ENCODE measurements at places on chromosomes 5 and 9. TPM values are rescaled to one million over a fixed set of nuclear protein-coding genes. Genes with fewer than 3 reads are reported as not detected.

DNA sequence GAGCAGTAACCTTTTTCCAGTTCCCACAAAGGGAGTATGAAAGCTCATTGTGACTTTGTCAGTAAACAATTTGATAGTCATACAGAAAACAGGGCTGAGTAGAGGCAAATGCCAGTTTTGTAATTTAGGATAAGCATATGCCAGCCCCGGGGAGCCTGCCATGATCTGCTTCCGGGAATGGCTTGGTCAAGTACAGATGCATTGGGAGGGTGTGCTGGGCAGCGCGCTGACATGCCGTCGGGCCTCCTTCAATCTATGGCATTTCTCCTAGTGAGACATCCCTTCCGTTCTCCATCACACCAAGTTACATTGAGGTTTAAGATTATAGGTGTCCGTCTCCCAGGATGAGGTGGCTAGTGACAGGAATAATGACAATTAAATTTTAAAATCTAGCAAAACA, 48.6 kb downstream of the GNA14 start:
- no peak for DNase-seq

DNA sequence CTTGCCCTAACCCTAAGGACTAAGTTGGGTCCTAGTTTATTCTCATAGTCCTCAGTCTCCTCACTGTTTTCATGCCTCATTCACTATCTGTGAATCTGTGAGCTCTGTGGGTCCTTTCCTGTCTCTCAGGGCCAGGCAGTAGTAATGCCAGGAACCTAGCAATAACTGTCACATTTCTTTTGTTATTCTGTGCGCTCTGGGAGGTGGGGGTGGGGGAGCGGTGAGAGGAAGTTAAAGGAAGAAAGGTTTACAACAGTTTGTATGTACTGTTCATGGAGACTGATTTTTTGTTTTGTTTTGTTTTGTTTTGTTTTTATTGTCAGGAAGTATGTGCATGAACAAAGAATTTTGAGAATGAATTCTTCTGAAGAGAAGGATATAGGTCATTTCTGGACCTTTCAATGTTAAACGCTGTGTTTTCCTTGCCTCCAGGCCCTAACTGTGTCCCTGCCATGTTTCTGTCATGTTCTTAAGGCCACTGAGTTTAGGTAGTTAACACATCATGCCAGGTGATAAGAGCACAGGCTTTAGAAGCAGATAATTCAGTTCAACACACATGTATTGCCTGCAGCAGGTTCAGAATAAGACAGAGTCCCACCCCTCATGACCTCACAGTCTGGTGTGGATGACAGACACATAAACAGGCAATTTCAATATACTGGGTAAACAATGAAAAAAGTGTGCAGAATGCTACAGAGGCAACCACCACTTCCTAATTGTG, 13.3 kb upstream of the FEM1C start:
- DNase-seq: no peak

GRCh38 chr5:54823006-54823405, 162.4 kb downstream of the ESM1 start:
- no peak for DNase-seq

DNA sequence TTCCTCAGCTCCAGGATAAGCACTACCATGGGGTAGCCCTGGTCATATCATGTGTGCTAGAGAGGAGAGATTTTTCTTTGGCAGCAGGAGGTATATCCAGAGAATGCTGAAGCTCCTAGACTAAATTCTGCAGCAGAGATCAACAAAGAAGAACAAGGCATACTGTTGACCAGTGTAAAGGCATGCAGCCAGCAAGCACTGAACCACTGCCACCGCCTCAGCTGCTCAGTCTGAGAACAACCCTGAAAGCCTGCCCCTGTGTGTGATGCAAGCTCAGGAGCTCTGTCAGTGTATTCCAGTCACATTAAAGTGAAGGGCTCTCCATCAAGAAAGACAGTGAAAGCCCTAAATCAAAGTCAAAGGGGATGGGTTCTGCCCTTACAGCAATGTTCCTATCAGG, 439.5 kb upstream of the CD180 start:
- no peak for DNase-seq

The PPP2R2B gene
- total RNA-seq: 68.3 TPM

The RIMOC1 gene
- 18.1 TPM for total RNA-seq

DNA sequence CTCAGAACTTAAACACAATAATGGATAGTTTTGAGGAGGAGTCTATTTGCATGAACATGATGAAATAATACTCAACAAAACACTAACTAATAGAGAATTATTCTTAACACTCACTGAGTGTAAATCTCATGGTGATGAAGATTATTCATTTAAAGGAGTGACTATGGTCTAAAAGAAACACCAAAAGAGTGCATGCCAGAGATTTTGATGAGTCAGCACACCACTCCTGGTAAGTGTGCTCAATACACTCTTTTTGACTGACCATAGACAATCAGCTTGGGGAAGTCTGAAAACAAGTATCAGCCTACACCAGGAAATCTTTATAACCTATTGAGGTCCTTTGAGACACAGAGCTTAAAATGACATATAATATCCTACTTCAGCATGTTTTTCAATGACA, 6.8 kb upstream of the FST start:
- no peak for DNase-seq

GRCh38 chr5:120252839-120253238, 211.3 kb upstream of the PRR16 start:
- no peak for DNase-seq

- no peak for DNase-seq
Observed at GRCh38 chr9:125763394-125763801, 16.2 kb downstream of the PBX3 start.

The PRSS3 gene
- not detected for total RNA-seq

The CXCL14 gene
- not detected for total RNA-seq

The IFNA8 gene
- not detected for total RNA-seq

DNA sequence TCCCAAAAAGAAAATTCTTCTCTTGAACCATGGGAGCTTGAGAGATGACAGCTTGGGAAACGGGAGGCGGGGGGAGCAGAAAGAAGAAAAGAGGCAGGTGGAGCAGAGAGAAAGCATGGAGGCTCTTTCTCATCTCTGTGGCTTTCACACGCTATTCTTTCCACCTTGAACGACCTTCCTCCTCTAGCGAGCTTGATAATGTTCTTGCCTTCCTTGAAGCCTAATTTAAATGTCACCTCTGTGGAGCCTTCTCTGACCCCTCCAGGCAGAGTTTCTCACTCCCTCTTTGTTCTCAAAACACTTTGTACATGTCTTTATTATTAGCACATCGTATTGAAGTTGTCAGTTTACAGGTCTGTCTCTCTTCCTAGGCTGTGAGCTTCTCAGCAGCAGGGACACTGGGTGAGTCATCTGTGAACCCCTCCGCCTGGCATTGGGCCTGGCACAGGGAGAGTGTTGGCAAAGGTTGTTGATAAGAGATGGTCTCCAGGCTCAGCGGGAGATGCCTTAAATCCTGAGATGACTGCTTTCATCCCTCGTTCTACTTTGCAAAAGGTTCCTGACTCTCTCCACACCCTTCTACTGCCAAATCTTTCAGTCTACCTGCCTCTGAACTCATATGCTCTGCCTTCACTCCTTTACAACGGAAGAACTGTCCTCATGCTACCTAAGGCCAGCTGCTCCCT, 14.1 kb upstream of the STRBP start:
- DNase-seq: no peak

DNA sequence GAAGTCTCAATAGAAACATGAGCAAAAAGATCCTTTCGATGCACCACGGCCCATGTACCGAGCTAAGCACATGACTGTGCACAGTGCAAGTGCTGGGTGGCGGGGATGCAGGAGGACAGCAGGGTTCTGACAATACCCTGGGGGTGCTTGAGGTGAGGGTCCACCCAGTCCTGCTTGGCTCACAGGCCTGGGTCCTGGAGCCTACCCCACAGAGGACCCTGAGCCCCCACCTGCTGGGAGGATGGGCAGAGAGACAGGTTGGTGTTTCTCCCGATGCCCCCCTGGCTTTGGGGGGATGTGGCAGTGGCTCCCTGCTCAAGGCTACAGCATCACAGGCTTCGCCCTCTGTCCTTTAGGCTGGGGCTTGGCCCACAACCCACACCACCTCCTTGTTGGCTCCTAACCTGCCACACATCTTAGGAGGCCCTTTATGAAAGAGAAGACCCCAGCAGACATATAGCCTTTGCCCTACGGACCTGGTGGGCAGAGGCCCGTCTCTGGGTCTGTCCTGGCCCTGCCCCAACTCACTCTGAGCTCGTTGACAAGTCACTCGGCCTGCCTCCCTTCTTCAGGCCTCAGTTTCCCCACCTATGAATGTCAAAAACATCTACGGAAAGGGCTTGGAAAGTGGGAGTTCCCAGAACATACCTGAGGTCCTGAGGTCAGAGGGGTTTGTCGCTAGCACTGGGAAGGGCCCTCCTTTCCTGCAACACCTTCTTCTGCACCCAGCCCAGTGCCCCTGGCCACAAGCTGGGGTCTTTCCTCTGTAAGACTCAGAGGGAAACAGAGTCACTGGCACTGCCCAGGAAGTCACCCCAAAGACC, 50.3 kb downstream of the BARX1 start:
- no peak for DNase-seq

- no peak for DNase-seq
Observed at GRCh38 chr5:124474528-124475215, 271.8 kb downstream of the ZNF608 start.

- DNase-seq: no peak
Observed at GRCh38 chr9:129864991-129865647, 29.9 kb downstream of the USP20 start.

DNA sequence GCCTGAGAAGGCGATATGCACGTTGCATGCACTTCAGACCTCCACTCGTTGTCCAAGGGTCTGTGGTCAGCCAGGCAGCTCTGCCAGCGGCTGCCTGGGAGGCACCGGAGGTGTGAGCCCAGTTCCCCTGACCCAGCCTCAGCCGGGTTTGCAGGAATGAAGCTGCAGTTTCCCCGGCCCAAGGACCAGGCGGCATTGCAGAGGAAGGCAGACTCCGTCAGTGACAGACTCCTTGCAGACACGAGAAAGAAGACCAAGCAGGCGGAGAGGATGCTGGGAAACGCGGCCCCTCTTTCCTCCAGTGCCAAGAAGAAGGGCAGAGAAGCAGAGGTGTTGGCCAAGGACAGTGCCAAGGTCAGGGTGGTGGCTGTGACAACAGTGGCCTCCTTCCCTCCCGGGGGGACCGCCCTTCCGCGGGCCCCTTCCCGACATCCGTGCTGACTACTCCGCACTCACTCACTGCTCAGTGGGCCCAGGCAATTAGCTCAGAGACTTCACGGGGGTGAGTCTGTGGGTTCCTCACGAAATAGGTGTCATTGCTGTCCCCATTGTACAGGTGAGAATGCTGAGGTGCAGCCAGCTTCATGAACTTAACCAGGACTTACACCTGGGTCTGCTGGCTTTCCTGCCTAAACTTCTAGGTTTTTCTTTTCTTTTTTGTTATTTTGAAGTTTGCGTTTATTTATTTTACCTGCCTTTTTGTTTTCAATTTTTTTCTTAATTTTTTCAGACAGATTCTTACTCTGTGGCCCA, 10.8 kb upstream of the AIF1L start:
- DNase-seq: no peak

DNA sequence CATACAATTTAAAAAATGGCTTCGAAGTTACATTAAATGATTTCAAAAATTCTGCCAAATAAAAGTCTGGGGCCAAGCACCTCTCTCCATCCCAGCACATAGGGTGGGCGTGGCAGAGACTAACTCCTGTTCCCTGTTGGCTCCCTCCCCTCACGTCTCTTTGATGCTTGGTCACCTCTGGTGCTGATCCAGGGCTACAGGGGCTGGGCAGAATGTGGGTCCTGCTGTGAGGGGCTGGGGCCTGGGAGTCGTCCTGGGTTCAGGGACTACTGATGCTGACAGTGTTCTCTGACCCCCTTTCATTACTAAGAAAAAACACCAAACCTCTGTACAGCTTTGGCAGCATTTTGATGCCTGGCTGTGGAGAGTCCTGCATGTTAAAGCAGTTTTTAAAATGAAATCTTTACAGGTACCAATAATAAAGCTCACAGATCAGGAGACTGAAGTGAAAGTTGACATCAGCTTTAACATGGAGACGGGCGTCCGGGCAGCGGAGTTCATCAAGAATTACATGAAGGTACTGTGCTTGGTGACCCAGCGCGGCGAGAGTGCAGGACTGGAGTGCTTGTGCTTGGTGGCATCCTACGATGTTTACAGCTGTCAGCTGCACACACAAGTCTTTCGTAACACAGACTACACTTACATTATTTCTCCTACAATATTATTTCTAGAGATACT, 29.0 kb downstream of the TENT4A start:
- no peak for DNase-seq

The F12 gene
- 1.7 TPM for total RNA-seq

DNA sequence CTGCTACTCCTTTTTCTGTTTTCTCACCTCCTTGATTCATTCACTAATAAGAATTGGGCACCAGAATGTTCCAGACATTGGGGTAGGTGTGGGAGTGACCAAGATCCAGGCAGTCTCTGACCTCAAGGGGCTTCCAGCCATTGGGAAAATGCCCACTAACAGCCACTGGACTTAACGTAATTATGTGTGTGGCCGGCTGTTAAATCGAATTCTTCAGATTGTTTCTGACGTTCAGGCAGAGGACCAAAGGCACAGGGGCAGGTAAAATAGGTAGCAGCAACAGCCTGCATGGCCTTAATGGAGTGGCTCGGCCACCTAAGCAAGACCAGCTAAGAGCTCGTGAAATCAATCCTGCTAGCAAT, 48.4 kb upstream of the CKMT2 start:
- no peak for DNase-seq

Measured in natural killer cell (primary cell).